H1 (cell line): ENCODE measurements at places on chromosomes 11 and 22. TPM values are rescaled to one million over a fixed set of nuclear protein-coding genes. Genes with fewer than 3 reads are reported as not detected.

DNA sequence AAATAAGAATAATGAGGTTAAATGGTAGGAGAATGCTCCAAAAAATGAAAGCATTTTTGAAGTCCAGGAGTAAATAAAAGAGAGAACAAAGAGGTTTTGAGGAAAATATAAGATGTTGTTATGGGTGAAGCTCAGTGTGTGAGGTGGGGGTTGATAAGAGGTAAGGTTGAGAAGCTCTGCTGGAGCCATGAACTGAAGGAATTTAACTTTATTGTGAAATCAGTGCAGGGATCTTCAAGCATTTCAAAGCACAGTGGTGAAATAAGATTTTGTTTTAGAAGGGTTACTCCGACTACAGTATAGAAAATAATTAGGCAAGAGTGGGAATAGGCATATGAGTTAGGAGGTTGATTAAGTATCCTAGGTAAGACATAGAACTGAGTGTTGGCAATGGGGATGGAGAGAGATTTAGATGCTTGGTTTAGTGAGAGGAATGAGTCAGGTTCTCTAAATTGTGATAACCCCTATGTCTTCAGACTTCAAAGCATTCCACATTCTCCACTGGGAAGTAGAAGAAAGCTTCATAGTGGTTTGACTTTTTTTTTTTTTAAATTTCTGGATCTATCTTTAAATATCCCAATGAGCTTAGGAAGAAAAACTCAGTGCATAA is 403.2 kb downstream of the AASDHPPT start:
- no peak overlapping the region for H3K27ac ChIP-seq
- H3K4me1 ChIP-seq: no peaks in the 10 kb centered on the region
- no peaks in the 10 kb centered on the region for H3K27me3 ChIP-seq

MYBPC3 gene
- polyA plus RNA-seq: 0.02 and 0.05 TPM in 2 replicates

GRCh38 chr22:43567691-43568324 is 156.0 kb downstream of the MPPED1 start:
- no peaks in the 10 kb centered on the region for H3K36me3 ChIP-seq
- no peak overlapping the region for H3K27ac ChIP-seq
- DNase-seq: no peak

SLC22A6 gene
- polyA plus RNA-seq: not detected in 2 replicates

DNA sequence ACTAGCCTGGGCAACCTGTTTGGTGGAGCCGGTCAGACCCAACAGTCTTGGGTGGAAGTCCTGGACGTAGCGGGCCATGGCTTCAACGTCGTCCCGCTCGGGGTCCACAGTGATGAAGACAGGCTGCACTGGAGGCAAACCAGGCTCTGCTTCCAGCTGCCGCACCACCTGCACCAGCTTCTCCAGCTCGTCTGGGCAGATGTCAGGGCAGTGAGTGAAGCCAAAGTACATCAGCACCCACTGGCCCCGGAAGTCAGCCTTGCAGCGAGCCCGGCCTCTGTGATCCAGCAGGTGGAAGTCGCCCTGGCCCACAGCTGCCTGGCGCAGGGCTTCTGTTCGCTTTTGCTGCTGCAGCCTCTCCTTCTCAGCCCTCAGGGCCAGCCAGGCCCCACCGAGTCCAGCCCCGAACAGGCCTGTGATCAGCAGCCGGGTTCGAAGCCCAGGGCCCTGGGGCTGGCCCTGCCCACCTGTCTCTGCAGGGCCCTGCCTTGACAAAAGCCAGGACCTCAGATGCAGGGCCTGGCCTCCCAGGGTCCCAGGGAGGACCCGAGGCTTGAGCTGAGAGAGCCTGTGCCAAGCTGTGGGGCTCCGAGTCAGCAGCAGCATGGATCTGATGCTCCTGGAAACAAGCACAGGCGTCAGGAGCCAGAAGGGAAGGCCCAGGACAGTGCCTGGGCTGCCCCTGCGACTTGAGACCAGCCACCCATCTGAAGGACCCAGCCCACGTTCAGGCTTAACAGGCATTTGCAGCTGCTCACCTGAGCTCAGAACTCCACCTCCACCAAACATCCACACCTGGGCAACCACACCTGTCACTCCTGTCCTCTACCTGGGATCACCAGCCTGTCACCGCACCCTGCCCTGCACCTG is 1.4 kb downstream of the SCO2 start:
- H3K4me1 ChIP-seq: no peaks in the 10 kb centered on the region
- H3K27me3 ChIP-seq: peaks cover 24% of the 10 kb centered on the region
- peaks cover 19% of the 10 kb centered on the region for H3K36me3 ChIP-seq
- DNase-seq: no peak
- H3K4me3 ChIP-seq: peak overlapping the region; percentile 67; the same call in 1 of the 2 replicates

GRCh38 chr22:45341498-45341897 is 31.8 kb downstream of the FAM118A start:
- H3K4me1 ChIP-seq: no peaks in the 10 kb centered on the region
- no peaks in the 10 kb centered on the region for H3K27me3 ChIP-seq
- no peak overlapping the region for H3K27ac ChIP-seq
- no peak for DNase-seq
- no peak overlapping the region for H3K4me3 ChIP-seq

VPREB1 gene
- not detected in 2 replicates for polyA plus RNA-seq

FXYD6 gene
- polyA plus RNA-seq: 117 and 151 TPM in 2 replicates

- H3K4me1 ChIP-seq: no peaks in the 10 kb centered on the region
- no peak for DNase-seq
- no peak overlapping the region for H3K4me3 ChIP-seq
- no peaks in the 10 kb centered on the region for H3K36me3 ChIP-seq
- no peak overlapping the region for H3K27ac ChIP-seq
Measured at GRCh38 chr11:75052457-75052856, 44.2 kb downstream of the OR2AT4 start.

TRIM34 gene
- 2.6 and 5.8 TPM in 2 replicates for polyA plus RNA-seq

- H3K4me3 ChIP-seq: no peak overlapping the region
- H3K36me3 ChIP-seq: no peaks in the 10 kb centered on the region
- H3K27ac ChIP-seq: no peak overlapping the region
- no peak for DNase-seq
- H3K27me3 ChIP-seq: peaks cover 7% of the 10 kb centered on the region; the same call in 1 of the 2 replicates
Measured at GRCh38 chr11:721247-721740, 15.3 kb downstream of the EPS8L2 start.

DNA sequence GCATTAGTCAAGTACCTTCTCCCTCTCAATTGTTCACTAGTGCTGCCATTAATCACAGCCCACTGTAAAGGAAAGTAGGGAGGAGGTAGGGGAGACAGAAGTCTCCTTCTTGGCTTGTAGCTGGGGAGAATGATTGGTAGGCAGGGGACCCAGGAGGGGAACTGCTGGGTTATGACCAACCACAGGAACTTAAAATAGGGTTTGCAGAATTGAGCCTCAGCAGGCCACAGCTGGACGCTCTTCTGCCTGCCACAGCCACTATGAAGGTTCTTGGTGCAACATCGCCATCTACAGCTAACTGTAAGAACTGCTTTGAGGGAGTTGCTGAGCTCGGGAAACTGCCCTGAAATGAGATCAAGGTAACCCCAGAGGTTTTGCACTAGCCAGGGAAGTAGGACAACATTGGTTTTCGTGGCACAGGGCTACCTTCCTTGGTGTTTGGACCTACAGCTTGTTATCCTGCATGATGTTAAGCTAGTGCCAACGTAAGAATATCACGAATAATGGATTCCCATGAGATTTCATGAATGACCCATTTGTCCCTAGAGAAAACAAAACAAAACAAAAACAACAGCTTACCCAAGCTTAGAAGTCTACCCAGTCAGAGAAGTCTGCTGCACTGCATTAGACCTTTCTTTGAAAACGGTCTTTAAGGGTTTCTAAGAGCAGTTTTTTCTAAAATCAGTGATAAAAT is 787.1 kb upstream of the API5 start:
- no peaks in the 10 kb centered on the region for H3K36me3 ChIP-seq
- H3K4me3 ChIP-seq: no peak overlapping the region
- DNase-seq: peak; percentile 59
- H3K4me1 ChIP-seq: peaks cover 6% of the 10 kb centered on the region

PGM2L1 gene
- polyA plus RNA-seq: 5.0 and 5.5 TPM in 2 replicates

OMP gene
- not detected in 2 replicates for polyA plus RNA-seq

DNA sequence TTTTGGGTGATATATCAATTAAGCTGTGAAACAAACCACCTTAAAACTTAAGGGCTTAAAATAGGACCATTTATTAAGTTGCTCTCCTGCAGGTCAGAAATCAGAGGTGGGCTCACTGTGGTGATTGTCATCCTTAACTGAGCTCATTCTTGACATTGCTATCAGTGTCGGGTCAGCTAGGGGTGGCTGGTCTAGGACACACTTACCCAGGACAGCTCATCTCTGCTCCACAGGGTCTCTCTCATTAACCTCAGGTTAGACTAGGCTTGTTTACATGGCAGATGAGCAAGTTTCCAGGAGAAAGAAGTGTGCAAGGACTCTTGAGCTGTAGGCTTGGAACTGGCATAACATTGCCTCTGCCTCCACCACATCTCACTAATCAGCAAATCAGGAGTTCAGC is 601.0 kb upstream of the RAG2 start:
- H3K27ac ChIP-seq: no peak overlapping the region
- H3K36me3 ChIP-seq: no peaks in the 10 kb centered on the region
- DNase-seq: no peak
- H3K4me3 ChIP-seq: no peak overlapping the region

DNA sequence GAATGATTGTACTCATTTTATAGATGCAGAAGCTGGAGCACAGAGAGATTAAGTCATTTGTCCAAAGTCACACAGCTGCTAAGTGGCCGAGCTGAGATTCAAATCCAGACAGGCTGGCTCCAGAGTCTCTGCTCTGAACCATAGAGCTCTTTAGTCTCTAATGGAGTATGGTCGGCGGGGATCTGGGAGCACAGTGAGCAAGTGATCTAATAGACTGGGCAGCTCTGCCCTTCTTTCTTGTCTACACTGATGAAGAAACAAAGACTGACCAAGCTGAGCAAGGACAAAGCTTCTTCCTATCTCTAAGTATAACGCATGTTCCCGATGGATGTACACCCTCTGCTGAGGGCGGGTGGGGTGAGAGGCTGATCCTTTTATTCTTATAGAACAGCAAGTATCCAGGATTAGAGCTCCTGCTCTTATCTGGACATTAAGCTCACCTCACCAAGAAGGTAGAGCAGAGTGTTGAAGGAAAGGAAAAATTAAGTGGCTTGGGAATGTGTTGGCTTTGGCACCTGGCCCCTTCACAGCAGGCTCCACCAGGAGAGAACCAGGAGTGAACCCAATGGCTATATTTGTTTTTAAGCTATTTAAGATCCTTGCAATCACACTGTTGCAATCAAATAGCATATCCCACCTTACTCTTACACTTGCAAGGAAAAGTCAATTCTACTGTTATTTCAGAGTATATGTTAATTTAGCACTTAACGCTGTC is 68.7 kb downstream of the ETS1 start:
- H3K4me3 ChIP-seq: no peak overlapping the region
- no peak overlapping the region for H3K27ac ChIP-seq
- DNase-seq: no peak

DNA sequence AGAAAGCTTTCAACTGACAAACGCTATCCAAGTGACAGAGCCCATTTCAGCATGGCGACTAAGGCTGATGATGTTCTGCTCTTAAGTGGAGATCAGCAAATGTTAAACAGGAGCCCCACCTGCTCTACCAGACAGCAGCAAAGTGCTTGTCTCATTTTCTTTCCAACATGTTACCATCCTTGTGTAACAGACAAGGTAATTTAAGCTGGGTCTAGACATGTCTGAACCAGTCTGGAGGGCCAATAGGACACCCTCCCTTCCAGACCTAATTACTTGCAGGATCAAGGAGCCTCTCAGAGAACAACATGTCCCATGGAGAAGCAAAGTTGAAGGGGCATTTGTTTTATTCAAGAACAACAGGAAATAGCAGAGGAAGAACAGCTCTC is 3.9 kb upstream of the LMO2 start:
- no peaks in the 10 kb centered on the region for H3K36me3 ChIP-seq
- no peak overlapping the region for H3K27ac ChIP-seq
- no peak overlapping the region for H3K4me3 ChIP-seq
- no peaks in the 10 kb centered on the region for H3K27me3 ChIP-seq

DNA sequence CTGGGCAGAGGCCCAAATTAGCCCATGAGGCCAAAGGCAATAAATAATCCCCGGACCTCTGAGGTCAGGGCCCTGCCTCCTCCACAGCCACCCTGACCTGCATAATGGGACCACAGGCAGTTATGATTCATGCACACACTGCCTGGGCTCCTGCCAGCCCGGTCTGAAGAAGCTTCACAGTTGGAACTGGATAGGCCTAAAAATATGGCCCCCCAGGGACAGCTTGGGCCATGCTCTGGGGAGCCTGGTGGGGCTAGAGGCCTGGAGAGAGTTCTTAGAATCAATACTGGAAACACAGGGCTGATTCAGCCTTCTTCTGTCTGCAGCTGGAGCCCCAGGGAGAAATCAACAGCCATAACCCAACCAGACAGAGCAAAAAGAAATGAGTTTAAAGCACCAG is 112.8 kb upstream of the CADM1 start:
- H3K4me3 ChIP-seq: no peak overlapping the region
- DNase-seq: no peak
- no peaks in the 10 kb centered on the region; the same call in none of the 2 replicates for H3K4me1 ChIP-seq

DNA sequence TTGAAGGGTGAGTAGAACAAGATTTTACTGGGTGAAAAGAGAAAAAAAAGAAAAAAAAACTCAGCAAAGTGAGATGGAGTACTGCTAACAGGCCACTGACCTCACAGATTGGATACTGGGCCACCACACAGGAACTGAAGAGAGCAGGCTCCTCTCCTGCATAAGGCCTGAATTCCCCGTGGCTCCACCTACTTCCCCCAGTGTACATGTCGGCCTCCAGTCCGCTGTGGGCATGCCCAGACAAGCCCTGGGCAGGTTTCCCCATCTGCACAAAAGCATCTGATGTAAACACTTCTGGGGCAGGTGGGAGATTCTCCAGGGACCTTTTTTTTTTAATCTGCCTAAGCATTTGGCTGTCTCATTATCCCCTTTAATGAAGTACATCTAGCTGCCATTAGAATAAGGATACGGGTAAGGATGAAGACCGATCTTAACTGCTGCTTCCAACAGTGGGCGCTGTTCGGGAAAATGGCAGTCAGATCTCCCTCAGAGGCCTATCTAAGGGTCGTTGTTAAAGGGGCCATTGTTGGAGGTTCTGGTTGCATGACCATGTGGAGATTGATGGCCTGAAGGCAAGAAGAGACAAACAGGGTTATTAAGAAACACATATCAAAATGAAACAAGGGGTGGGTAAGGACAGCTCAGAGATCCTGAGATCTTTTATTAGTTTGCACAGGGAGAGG is 48.5 kb downstream of the MS4A13 start:
- H3K4me1 ChIP-seq: no peaks in the 10 kb centered on the region
- no peak for DNase-seq
- H3K4me3 ChIP-seq: no peak overlapping the region
- no peaks in the 10 kb centered on the region for H3K36me3 ChIP-seq
